ENCODE measurements at places on chromosomes 7 and 10.

- DNase-seq: no peak
Observed at GRCh38 chr10:10772874-10773508, 244.7 kb upstream of the CELF2 start.

GRCh38 chr7:98254951-98255610, 3.0 kb upstream of the TECPR1 start:
- no peak for DNase-seq

DNA sequence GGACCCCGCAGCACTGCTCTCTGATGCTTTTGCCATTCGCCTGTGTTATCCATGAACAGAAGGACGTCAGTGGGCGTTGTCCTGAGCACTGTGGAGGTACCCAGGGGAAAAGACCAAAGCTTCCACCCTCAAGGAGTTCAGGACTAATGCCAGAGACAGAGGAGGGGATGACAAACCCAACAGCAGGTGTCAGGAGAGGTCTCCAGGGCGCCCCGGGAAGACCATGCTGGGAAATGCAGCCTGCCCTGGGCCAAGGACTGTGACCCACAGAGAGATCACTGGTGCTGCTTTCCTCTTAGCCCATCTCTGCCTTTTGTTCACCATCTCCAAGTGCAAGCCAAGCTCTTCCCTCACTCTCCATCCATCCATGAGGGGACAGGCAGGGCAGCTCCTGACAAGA, 166.8 kb upstream of the PFKP start:
- no peak for DNase-seq

GRCh38 chr7:142636751-142637150, 112.5 kb upstream of the PRSS1 start:
- DNase-seq: no peak

DNA sequence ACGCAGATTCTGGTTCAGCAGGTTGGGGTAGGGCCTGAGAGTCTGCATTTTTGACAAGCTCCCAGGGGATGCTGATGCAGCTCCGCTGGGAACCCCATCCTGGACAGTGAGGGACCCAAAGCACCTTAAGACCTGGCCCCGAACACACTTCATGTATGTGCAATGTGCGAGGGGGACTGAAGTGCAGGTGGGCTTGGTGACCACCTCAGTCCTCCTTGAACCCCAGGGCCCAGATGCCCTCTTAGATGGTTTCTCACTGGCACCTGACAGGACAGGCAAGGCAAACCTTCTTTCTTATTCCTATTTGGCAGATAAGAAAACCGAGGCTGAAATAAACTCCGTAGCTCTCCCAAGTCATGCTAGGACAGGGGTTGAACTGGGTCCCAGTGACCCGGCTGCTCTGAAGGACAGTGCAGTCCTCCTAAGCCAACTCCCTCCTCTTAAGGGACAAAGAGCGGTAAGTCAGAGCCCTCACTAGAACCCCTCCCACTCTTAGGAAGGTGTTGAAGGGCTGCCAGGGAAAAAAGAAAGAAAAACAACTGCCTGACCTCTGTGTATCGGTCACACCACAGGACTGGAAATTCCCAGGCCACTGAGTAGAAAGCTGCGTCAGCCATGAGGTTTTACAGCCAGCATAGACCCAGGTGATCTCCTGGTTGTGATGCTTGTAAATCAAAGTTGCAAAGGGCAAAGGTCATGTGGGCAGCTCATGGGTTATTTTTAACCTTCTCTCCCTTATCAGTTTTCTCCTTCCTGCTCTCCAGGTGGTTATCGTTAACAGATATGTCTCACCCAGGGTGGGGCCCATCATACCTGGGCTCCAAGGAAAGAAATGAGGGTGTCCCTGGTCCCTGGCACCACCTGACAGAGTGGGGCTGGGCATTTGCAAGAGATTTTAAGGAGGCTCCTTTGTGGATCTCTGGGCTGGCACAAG, 90.9 kb upstream of the SMNDC1 start:
- DNase-seq: no peak

- DNase-seq: peak; percentile 53
Observed at GRCh38 chr7:55086413-55087201, 67.8 kb downstream of the EGFR start.

- no peak for DNase-seq
Observed at GRCh38 chr7:100022621-100023020, 7.2 kb downstream of the ZKSCAN1 start.

- DNase-seq: no peak
Observed at GRCh38 chr7:4747013-4747412, 28.4 kb upstream of the AP5Z1 start.

DNA sequence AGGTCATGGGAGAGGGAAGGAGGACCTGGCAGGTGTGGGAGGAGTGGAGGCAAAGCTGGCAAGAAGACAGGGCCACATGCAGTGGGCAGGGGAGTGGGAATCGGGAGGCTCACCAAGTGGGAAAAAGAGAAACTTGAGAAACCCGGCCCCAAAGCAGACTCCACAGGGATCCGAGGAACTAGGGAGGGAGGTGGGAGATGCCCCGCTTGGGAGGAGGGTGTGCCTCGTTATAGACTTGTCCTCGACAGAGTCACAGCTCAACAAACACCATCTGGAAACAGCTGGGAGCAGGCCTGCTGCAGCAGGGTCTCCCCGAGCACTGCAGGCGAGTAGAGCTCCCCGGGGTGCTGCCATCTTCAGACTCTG, 54.8 kb downstream of the MKI67 start:
- DNase-seq: no peak

All from AG09319 (cell line).